ENCODE measurements at places on chromosomes 1 and 21.

GRCh38 chr1:247293047-247293446, 37.2 kb downstream of the VN1R5 start:
- no peak for DNase-seq

- DNase-seq = peak; percentile 44
Measured at GRCh38 chr1:111471012-111471411, 2.8 kb upstream of the C1orf162 start.

GRCh38 chr1:37448185-37448584, 26.2 kb upstream of the ZC3H12A start:
- no peak for DNase-seq

DNA sequence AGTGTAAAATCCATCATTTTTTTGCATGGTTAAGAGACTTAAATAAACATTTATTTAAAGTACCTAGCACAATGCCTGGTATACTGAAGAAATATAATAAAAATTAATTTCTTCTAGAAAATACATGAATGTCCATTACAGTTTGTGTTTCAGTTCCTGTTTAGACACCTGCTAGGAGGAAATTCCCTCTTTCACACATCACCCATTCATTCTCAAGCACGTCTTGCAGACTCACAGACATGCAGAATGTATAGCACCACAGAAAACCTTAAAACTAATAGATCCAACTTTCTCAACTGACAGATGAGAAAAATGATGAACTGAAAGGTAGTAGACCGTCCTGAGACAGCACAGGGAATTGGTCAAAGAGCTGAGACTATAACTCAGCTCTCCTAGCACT, 172.2 kb upstream of the C8B start:
- no peak for DNase-seq

DNA sequence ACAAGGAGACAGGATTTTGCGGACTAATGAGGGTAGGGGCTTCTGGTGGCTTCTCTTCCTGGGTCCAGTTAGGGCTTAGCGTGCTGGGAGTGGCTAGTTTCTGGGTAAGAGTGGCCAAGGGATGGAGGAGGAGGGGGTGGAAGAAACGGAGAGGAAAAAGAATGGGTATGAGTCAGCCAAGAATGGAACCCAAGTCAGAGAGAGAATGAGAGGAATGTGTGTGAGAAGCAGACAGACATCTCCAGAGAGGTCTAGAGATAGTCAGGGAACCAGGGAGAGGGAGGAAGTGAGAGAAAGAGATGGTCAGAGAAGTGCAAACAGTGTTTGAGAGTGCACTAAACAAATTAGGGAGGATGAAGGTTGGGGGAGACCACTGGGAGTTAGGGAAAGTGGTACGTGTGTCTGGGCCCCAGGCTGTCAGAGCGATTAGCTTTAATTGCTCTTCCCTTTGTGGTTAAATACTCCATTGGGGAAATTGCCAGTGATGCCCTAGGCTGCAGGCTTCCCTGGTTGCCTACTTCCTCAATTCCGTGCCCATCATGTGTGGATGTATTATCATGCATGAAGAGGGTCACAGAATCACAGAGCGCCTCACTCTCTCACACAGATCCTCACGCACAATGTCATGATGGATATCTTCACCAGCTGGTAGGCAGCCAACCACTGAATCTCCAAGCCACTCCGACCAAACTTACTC, 1.4 kb downstream of the PEA15 start:
- DNase-seq = no peak

DNA sequence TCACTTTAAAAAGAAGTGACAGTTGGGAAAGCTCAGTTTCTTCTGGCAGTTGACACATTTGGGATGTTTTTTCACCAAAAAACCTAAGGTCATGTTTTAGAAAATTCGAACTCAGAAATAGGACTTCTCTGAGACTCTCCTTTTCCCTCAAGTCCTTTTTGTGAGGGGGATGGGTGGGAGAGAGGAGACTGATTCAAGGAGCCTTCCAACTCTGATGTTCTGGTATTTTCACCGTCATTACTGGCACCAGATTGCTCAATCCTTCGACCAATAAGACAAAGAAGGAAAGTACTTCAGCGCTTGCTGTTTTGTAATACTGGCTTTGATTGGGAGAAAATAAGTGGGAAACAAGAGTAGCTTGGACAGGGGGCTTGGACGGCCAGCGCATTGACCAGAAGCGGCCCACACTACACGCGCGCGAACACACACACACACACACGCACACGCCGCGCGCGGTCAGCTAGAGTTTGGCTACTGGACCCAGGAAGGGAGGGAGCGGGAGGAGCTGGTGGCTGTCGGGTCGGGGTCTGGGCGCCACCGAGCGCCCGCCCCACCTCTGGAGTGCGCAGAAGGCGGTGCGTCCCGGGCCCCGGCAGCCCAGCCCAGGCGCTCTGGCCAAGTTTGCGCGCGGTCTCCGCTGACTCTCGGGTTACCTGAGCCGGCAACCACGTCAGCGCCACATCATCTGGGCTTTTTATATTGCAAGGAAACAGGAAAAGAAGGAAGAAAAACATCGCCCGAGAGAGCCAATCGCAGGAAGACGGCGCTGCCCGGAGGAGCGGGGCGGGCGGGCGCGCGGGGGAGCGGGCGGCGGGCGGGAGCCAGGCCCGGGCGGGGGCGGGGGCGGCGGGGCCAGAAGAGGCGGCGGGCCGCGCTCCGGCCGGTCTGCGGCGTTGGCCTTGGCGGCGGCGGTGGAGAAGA, at the start of gene KCNK1:
Gene KCNK1 (plus strand): TSS at position 855 of the 921 bp plus-strand sequence. CDS start 66 bp downstream, at position 921.
- peak; percentile 70 for DNase-seq

Measured in breast epithelium (tissue), 4 donors.